WTC11 (cell line): ENCODE measurements at places on chromosomes 5 and 9.

DNA sequence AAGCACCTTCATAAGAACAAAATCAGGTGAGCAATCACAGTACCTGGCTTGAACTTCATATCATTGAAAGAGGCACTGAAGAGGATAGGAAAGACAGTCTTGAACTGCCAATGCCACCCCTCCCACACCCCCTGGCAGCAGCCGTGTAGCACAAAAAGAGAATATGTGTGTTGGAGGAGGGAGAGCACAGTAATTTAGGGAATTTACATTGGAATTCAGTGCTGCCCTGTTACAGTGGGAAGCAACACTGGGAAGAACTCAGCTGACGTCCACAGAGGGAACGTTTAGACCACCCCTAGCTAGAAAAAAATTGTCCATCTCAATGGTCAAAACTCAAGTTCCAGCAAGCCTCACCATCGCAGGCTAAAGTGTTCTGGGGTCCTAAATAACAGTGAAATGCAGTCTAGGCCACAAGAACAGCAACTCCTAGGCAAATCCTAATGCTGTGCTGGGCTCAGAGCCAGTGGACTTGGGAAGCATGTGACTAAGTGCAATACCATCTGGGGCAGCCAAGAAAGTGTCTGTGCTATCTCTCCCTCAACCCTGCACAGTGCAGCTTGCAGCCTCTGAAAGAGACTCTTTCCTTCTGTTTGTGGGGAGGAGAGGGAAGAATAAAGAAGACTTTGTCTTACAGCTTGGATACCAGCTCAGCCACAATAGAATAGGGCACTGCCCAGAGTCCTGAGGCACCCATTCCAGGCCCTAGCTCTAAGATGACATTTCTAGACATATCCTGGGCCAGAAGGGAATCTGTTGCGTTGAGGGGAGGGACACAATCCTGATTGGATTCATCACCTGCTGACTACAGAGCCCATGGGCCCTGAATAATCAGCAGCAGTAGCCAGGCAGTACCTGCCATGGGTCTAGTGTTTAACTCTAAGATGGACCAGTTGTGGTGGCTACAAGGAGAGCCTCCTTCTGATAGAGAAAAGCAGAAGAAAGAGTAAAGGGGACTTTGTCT lies 62.1 kb upstream of the VLDLR start:
- no peak for DNase-seq

DNA sequence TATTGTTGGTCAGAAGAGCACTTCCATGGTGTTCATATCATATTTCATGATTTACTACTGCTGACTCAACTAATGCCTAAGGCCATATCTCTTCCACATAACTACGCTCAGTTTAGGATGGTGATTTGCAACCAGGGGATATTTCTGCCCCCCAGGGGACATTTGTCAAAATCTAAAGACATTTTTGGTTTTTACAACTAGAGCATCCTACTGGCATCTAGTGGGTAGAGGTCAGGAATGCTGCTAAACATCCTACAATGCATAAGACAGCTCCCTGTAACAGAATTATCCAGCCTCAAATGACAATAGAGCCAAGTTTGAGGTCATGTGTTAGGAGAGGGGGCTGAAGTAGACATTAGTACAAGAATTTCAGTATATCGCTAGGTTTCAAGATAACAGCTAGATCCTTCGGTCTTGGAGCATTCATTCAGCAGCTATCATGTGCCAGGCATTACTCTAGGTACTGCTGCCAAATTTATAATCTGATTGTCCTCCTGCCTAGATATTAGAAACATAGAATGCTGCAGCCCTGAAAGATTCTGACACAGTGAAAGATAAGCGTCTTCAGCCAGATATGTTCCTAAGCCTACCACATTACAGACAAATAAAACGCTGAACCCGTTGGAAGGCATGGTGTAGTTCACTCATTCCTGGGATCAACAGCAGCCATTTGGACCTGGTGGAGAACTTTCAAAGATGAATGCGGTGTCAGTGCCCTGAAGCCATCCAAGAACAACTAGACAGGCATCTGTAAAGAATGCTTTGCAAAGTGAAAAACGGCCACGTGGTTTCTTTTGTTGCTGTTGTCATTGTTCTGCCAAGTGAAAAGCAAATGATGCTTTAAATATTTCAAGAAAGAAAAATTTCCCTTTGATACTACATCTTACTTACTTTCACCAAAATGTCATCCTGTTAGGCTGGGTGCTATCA lies 55.5 kb upstream of the FST start:
- DNase-seq: no peak

GRCh38 chr9:17130291-17130690 lies 4.5 kb upstream of the CNTLN start:
- DNase-seq: no peak

GRCh38 chr5:77798456-77798855 lies 22.3 kb upstream of the TBCA start:
- DNase-seq: no peak

DNA sequence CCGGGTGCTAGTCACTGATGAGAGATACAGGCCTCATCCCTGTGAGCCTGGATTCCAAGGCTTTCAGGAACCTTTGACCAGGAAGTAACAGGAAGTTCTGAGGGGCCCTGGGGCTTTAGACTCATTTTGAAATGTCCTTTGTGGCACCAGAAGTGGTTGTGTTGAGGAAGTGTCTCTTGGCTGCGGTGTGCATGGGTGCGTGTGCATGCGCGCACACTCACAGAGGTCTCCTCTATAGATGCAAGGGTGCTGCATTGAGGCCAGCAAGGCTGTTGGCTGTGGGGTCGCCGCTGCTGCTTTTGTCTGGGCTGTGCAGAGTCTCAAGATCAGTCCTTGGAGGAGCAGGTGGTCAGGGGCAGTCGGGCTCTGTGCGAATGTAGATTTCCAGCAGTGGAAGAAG lies 7.6 kb downstream of the RAB24 start:
- DNase-seq: no peak
